ENCODE measurements at places on chromosomes 4 and X.

DNA sequence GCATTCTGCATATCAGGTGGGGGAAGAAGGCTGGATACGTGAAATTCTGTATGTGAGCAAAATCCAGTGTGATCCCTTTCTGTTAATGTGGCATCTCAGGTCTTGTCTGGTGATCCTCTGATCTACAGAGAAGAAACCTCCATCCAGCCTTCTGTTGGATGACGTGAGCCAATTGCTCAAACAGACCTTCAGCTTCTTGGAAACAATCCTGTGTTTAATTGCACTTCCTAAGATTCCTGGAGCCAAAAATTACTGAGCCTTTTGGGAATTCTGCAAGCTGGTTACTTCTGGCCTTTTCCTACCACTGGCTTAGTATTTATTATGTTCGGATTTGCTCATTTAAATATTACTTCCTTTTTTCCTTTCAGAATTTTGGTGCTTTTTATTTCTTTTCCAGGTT lies 51.2 kb downstream of the TRIML1 start:
- DNase-seq = no peak

DNA sequence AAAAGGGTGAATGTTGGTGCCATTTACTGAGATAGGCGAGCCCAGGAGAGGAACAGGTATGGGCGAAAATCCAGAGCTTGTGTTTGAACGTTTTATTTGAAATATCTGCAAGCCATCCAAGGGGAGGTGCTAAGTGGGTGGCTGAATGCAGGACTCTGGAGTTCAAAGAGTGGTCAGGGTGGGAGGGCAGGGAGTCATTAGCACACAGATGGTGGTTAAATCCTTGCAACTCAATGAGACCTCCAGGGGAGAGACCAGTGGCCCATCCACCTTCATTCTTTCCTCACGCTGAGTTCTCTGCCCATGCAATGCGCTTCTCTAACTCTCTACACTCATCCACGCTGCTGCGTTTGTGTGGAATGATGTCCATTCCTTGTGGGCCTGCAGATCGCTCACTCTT lies 101.1 kb downstream of the VCX3B start:
- no peak for DNase-seq

GRCh38 chr4:88522702-88523324 lies 763 bp downstream of the PYURF start:
- DNase-seq = no peak

DNA sequence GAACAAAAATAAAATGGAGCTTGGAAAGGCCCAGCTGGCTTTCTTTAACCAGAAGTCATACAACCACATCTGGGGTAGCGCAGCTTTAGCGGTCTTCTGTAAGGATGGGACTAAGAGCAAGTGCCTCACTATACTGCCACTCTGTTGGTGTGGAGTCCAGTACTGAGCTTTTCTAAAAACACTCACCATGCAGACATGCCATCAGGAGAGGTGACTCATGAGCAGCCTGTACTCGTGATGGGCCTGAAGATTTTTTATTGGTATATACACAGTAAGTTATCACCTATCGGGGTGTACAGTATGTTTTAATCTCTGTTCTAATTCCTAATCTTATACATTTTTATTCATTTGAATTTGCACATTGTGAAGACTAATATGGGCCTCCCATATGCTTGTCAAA lies 9.6 kb downstream of the PPP3CA start:
- no peak for DNase-seq

GRCh38 chr4:15343000-15343399 lies 84.8 kb upstream of the C1QTNF7 start:
- no peak for DNase-seq

DNA sequence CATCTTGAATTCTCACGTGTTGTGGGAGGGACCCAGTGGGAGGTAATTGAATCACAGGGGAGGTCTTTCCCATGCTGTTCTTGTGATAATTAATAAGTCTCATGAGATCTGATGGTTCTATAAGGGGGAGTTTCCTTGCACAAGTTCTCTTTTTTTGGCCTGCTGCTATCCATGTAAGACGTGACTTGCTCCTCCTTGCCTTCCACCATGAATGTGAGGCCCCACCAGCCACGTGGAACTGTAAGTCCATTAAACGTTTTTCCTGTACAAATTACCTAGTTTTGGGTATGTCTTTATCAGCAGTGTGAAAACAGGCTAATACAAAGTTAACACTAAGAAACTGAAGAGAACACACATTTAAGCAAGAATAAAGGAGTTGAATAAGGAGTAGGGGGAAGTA lies 16.0 kb downstream of the TBCK start:
- DNase-seq = no peak

- DNase-seq = no peak
Measured at GRCh38 chr4:98226396-98226795, 34.8 kb upstream of the RAP1GDS1 start.

DNA sequence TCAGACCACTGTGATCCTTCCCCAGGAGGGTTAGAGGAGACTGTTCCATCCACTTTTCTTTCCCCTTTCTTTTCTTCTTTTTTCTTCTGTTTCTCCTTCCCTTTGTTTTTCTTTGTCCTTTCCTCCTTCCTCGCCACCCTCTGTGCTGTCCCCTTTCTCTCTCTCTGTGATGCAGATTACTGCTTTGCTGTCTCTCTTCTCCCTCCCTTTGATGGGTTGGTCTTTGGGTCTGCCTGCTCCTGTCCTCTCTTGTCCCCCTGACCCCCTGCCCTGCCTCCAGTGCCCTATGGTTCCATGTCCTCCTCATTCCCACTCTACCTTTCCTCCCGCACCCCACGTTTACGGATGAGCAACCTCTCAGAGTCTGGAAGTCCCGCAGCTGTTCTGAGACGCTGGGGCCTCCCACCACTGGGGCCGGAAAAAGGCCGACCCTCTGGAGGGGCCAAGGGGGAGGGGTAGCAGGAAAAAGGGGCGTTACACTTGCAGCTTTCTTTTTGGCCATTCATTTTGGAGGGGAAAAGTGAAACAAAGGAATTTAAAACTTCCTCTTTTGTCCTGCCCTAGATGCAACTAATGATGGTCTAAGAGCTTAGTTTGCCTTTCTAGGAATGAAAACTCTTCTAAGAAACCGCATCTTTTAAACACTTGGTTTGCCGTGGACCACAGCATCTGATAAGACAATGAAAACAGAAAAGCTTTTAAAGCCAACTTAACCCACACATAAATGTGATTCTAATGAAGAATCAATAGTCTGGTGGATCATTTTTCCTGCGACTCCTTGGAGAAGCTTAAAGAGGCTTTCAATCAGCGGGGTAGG lies 24.5 kb upstream of the TSR2 start:
- DNase-seq = no peak

- DNase-seq = no peak
Measured at GRCh38 chr4:17128268-17128667, 229.8 kb upstream of the LDB2 start.

DNA sequence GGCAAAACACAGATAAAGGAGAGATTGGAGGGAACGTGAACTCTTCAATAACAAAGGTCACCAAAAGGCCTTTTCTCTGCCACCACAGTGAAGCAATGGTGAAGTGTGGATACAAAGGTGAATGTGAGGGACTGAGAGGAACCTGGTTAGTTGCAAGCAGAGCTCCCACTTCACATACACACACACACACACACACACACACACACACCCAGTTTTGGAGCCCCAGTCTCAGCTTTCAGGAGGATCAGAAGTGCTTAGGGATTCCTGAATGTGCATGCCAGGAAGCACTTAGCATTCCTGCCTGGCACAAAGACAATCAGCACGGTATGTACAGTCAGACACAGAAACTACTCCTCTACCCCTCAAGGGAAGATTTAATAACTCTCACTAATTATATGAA lies 71.5 kb downstream of the ARHGEF9 start:
- no peak for DNase-seq

- DNase-seq = no peak
Measured at GRCh38 chr4:183349673-183350072, 27.4 kb upstream of the CLDN24 start.

- no peak for DNase-seq
Measured at GRCh38 chrX:9520217-9520590, 55.3 kb downstream of the TBL1X start.

- DNase-seq = no peak
Measured at GRCh38 chr4:67892253-67892652, 8.5 kb upstream of the TMPRSS11D start.

GRCh38 chr4:172573899-172574298 lies 594.7 kb upstream of the GALNT7 start:
- DNase-seq = no peak

DNA sequence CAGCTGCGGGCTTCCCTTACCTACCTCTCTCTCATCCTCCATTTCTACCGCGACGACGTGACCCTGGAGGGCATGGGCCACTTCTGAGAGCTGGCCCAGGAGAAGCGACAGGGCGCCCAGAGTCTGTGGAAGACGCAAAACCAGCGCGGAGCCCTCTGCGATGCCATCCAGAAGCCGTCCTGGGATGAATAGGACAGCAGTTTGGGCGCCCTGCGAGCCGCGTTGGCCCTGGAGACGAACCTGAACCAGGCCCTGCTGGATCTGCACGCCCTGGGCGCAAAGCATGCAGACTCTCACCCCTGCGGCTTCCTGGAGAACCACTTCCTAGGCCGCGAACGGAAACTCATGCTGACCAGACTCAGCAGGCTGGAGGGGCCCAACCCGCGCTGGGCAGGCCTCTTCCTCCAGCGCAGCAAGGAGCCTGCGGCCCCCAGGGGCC lies 52.7 kb upstream of the TMPRSS11F start:
- no peak for DNase-seq

DNA sequence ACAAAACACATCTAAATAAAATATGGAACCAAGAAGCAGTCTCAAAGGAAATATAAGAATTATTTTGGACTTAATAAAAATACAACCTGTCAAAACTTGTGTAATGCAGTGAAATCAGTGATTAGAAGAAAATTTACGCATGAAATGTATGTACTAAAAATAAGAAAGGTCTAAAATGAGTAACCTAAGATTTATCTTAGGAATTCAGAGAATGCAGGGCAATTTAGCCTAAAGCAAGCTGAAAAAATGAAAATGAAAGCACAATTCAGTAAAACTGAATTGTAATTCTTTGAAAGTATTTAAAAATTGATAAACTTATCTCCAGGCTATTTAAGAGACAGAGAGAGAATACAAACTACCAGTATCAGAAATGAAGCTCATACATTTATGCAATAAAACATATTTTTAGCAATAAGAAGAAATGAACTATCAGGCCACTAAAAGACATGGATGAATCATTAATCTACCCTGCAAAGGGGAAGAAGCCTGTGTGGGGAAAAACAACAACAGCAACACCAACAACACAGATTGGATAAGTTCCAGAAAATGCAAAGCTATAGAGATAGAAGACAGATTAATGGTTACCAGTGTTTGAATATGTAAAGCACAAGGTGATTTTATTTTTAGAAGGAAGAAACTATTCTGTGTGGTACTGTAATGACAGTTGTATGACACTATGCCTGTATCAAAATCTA lies 442.0 kb upstream of the ADGRL3 start:
- no peak for DNase-seq

GRCh38 chr4:3445111-3445820 lies 3.5 kb downstream of the HGFAC start:
- no peak for DNase-seq

GRCh38 chrX:10121787-10122186 lies 35.0 kb upstream of the CLCN4 start:
- no peak for DNase-seq

DNA sequence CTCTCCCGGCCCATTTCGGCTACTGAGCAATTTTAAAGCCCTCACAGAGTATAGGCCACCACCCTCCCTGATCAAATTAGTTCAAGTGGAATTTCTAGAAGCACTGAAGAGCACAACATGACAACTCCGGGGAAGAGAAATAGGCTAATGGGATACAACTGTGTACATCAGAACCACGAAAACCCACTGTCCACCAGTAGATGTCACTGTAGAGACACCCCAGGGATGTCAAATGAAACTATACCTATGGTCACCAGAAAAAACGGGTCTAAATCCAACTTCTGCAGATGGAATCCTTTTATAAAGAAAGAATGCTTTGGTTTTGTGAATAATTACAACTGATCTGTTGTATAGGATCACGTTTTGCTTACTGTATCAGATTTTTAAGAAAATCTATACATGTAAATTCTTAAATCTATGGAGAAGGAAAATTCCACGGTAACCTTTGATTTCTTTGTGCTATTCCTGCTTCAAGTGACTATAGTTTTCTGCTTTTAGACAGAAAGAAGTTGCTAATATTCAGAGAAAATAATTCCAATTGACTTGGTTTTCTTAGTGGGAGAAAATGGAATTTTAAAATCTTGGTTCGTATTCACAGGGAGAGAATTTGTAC lies 29.5 kb upstream of the MAP3K15 start:
- peak; percentile 36 for DNase-seq

DNA sequence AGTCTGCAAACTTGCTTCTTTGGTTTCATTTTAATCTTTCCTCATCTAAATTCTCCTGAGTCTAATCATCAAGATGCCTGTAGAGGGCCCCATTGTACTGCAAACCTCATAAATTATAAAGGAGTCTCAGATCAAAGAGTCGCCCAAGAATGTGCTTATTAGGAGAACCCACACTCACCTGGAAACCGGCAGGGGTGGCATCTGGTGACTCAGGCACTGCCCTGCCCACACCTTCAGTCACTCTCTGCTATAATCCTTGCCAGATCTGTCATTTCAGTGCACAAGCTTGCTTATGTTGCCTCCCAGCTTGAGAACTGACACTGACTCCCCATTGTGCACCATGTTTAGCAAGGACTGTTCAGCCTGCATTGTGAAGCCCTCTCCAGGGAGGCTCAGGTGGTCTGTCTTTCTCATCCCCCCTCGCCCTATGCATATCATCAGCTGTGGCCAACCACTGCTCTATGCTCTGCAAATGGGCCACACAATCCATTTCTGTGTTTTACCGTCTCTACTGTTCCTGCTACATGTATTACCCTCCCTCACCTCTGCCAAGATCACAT lies 12.4 kb downstream of the EPGN start:
- peak; percentile 20 for DNase-seq

DNA sequence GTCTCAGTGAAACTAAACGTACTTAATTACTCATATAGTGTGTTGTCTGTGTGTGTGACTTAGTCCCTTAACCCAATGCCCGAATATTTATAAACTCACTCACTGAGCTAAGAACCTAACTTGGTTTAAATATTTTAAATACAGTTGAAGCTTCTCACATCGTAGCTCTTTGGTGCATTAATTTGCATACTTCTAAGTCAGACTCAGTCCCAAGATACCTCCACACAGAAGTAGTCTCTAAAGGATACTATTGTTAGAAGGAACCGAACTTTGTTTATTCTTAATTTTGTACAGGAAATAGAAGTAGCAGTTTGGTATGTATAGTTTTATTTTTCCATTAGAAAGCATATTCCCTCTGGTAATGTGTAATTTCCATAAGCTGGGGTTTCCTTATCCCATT lies 54.0 kb upstream of the NKAP start:
- DNase-seq = no peak

Data from NCI-H1694 (cell line).